ENCODE measurements at places on chromosomes 11 and 22. TPM values are rescaled to one million over a fixed set of nuclear protein-coding genes. Genes with fewer than 3 reads are reported as not detected.

Gene NLRX1
- 9.7 TPM for total RNA-seq

Gene MAPK8IP2
- total RNA-seq: 0.12 TPM

Gene CFAP300
- 5.5 TPM for total RNA-seq

Gene EIF4ENIF1
- total RNA-seq: 7.7 TPM

Gene B4GALNT4
- total RNA-seq: 1.1 TPM

Gene PKNOX2
- total RNA-seq: 1.4 TPM

Gene CST6
- 2.8 TPM for total RNA-seq

Data from smooth muscle cell of the coronary artery (primary cell).